ENCODE measurements at places on chromosomes 3 and 15.

DNA sequence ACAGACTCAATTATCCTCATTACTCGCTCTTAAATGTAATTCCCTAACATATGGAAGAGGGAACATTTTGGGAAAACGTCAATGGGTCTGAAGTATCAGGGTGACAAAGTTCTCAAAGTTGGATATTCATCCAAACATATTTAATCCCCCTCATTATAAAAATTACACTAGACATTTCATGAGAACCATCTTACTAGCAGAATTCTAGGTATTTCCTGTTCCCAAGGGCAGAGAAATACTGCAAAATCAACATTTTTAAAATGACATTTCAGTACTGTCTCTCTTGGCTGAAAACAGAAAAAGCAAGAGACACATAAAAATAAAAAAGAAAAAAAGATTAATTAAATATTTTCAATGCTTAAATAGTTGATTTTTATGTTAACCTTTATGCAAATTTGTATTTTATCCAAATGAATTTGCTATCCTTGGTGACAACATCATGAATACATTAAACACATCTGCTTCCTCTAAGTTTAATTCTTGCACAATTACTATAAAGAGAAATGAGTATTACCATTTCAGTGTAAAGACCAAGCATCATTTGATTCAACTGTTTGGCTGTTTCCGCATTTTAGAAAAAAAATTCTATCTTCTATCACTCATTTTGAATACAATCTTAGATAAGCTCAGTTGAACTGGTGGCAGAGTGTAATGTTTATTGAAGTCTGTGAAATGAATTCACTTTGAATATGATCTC lies 114.8 kb upstream of the COL8A1 start:
- DNase-seq, result no peak

GRCh38 chr3:28039234-28039633 lies 202.2 kb upstream of the CMC1 start:
- no peak for DNase-seq

GRCh38 chr15:63327648-63328421 lies 50.4 kb downstream of the APH1B start:
- DNase-seq, result no peak

- no peak for DNase-seq
These were observed 286.4 kb upstream of the BCHE start for GRCh38 chr3:166123576-166123975.

- DNase-seq, result no peak
These were observed 218.8 kb downstream of the VPS13C start for GRCh38 chr15:61841466-61841865.

DNA sequence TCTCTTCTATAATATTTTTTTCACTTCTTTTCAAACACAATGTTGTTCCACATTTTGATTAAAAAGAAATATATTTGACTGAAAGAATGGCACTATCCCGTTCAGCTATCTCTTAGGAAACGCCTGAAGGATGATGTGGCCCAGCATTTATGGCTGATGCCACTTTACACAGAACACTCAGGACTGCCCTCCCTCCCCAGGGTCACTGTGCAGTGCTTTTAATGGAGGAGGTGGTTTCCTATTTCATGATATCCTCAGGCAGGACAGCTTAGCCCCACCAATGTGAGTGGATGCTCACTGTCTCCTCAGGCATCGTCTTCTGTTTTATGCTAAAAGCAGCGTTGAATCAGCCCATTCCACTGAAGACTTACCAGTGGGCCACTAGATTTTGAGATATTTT lies 135.9 kb downstream of the KCNAB1 start:
- no peak for DNase-seq

DNA sequence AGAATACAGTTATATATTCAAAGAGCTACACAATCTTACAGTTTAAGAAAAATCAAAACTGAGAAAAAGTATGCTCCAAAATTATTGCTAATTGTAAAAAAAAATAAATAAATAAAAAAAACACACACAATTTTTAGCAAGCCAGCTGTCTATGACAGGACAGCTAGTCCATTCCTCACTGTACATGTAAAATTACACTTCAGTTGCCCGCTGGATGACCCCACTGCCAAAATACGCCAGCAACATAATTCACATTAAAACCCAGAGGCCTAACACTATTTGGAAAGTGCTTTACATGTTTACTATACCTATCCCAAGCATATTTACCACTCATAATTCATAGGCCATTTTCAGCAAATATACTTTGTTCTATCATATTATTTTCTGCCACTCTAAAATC lies 5.8 kb downstream of the MYO9A start:
- no peak for DNase-seq

GRCh38 chr3:64031540-64032508 lies 8.5 kb upstream of the PSMD6 start:
- no peak for DNase-seq
